Endothelial cell (in vitro differentiated cells): ENCODE measurements at places on chromosomes 6 and 20. TPM values are rescaled to one million over a fixed set of nuclear protein-coding genes. Genes with fewer than 3 reads are reported as not detected.

DNA sequence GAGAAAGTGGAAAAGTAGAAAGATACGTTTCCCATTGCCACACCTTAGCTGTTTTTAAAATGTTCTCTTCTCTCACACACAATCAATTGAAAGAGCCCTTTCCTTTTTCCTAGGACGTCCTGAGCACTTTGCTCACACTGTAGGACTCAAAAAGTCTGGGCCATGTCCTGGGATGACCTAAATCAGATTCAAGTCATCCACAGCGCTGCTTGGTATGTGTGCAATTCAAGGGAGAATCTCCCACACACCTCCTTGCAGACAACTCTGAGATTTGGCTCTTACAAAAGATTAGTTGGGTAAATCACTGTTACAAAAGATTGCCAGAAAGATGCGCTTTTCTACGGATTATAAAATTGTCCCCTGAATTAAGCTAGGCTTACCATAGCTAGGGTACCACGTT, 130.1 kb downstream of the RNASET2 start:
- no peak for DNase-seq
- H3K36me3 ChIP-seq = no peaks in the 10 kb centered on the region
- no peaks in the 10 kb centered on the region for H3K27me3 ChIP-seq
- no peak overlapping the region for H3K4me3 ChIP-seq
- H3K27ac ChIP-seq = no peak overlapping the region

GRCh38 chr6:4698901-4699659, 77.1 kb upstream of the CDYL start:
- no peak for DNase-seq
- peaks cover 2% of the 10 kb centered on the region for H3K27me3 ChIP-seq
- H3K36me3 ChIP-seq = no peaks in the 10 kb centered on the region
- no peak overlapping the region for H3K4me3 ChIP-seq

DNA sequence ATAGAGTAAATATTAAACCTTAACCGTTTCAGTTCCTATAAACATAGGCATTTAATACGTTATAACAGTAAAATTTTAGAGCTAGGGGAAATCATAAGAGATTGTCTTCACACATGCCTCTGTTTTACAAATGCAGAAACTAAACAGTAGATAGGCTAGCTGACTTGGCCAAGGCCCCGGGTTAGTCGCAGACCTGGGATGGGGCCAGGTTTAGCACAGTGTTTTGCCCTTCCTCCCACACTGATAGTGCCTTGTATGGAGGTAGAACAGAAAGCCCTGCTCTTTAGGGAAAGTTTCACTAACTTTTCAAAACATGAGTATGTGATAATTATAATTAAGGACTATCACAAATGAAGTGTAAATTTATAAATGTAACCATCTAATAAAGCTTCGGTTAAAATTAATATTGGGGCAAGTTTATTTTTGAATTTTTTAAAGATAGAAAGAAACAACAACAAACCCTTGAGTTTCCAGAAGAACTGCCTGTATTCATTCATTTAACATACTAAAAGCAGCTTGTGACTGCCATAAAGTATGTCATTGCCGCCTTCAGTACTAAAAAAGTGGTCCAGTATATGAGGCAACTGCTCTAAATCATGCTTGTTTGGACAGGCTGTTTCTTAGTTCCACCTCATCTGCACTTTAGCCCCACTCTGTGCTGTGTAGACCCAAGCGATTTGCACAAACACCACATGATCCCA, 62.5 kb upstream of the LOC128125822 start:
- H3K4me1 ChIP-seq = no peaks in the 10 kb centered on the region
- H3K27me3 ChIP-seq = peaks cover 2% of the 10 kb centered on the region
- no peak for DNase-seq
- H3K4me3 ChIP-seq = no peak overlapping the region
- H3K27ac ChIP-seq = no peak overlapping the region

DNA sequence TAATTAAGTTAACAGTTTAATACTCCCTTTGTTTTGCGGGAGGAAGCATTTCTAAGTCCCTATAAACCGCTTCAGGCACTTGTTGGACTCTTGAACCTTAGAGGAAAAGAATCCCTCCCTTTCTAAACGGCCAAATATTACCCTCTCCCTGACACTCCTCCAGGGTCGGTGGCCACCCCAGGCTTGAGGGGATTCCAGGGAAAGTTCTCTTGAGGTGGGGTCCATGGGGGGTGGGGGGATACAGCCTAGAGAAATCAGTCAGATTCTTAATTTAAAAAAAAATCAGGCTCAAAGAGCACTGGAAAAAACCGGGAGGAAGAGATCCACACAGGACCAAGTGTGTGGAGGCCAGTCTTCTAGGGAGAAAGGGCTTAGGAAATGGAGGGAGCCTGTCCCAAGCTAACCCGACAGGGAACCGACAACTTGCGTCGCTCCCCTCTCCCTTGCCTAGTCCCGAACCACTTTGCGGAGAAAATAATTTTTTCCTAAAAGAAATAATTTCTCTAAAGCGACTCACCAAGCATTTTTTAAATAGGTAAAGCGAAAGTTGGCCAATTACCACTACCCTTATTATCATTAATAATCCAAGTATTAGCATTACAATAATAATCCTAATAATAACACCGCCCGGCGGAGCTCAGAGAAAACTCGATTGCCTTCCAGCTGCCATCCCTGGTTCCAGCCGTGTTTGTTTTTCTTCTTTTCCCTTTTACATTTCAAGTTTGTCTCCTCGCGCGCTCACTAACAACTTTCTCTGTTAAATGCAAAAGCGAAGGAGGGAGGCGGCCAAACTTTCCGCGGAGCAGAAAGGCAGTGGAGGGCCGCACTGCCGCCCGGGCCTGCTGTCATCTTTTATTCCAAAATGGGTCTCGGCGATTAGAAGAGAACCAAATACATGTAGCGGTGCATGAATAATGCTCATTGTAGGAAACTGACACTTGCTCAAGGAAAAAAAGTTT, 4.8 kb downstream of the NR2E1 start:
- DNase-seq = no peak
- H3K4me1 ChIP-seq = peaks cover 25% of the 10 kb centered on the region
- peaks cover 39% of the 10 kb centered on the region for H3K27me3 ChIP-seq
- no peak overlapping the region for H3K4me3 ChIP-seq

- H3K27me3 ChIP-seq = peaks cover 3% of the 10 kb centered on the region
- peaks cover 25% of the 10 kb centered on the region for H3K4me1 ChIP-seq
- no peak overlapping the region for H3K4me3 ChIP-seq
- DNase-seq = no peak
Measured at GRCh38 chr6:3022765-3023662, 23.3 kb downstream of the NQO2 start.

GRCh38 chr20:10282979-10283456, 64.4 kb downstream of the SNAP25 start:
- no peaks in the 10 kb centered on the region for H3K36me3 ChIP-seq
- no peak for DNase-seq
- no peaks in the 10 kb centered on the region for H3K27me3 ChIP-seq
- no peak overlapping the region for H3K27ac ChIP-seq
- no peak overlapping the region for H3K4me3 ChIP-seq

- H3K36me3 ChIP-seq = peaks cover 5% of the 10 kb centered on the region
- no peak overlapping the region for H3K27ac ChIP-seq
- peaks cover 3% of the 10 kb centered on the region for H3K4me1 ChIP-seq
Measured at GRCh38 chr20:58478141-58478805, 36.9 kb downstream of the APCDD1L start.

DNA sequence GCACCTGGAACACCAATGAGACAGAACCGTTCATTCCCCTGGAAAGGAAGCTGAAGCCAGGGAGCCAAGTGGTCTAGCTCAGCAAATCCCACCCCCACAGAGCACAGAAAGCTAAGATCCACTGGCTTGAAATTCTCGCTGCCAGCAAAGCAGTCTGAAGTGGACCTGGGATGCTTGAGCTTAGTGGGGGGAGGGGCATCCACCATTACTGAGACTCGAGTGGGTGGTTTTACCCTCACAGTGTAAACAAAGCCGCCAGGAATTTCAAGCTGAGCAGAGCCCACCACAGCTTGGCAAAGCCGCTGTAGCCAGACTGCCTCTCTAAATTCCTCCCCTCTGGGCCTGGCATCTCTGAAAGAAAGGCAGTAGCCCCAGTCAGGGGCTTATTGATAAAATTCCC, 53.1 kb downstream of the KIF16B start:
- no peak for DNase-seq
- peaks cover 16% of the 10 kb centered on the region for H3K4me1 ChIP-seq
- H3K36me3 ChIP-seq = peaks cover 5% of the 10 kb centered on the region
- H3K4me3 ChIP-seq = no peak overlapping the region
- no peaks in the 10 kb centered on the region for H3K27me3 ChIP-seq
- H3K27ac ChIP-seq = no peak overlapping the region

DNA sequence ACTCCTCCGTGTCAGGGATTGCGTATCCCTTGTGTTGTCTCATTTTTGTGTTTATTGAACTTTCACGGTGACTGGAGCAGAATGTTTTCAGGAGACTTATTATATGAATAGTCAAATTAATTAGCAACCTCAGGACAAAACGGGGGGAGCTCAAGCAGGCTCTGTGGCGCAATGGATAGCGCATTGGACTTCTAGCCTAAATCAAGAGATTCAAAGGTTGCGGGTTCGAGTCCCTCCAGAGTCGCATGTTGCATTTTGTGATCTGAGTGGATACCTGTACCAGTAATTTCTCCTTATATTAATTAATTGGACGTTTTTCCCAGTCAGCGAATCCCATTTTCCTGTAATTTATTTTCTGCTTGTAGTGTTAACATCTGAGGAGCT, 89.1 kb upstream of the ZNF184 start:
- peaks cover 10% of the 10 kb centered on the region for H3K4me1 ChIP-seq
- H3K27me3 ChIP-seq = peaks cover 12% of the 10 kb centered on the region
- H3K36me3 ChIP-seq = no peaks in the 10 kb centered on the region
- H3K27ac ChIP-seq = no peak overlapping the region
- no peak overlapping the region for H3K4me3 ChIP-seq
- DNase-seq = no peak

GRCh38 chr20:32528905-32529670, 56.0 kb downstream of the NOL4L start:
- H3K4me3 ChIP-seq = no peak overlapping the region
- H3K27ac ChIP-seq = no peak overlapping the region
- no peaks in the 10 kb centered on the region for H3K27me3 ChIP-seq

- peaks cover 19% of the 10 kb centered on the region for H3K36me3 ChIP-seq
- peaks cover 8% of the 10 kb centered on the region for H3K4me1 ChIP-seq
- peak; percentile 16 for DNase-seq
- H3K27me3 ChIP-seq = peaks cover 6% of the 10 kb centered on the region
Measured at GRCh38 chr20:45080867-45081624, 19.9 kb downstream of the KCNS1 start.

- peaks cover 2% of the 10 kb centered on the region for H3K27me3 ChIP-seq
- H3K4me3 ChIP-seq = no peak overlapping the region
- no peak overlapping the region for H3K27ac ChIP-seq
- peaks cover 10% of the 10 kb centered on the region for H3K4me1 ChIP-seq
Measured at GRCh38 chr6:52284131-52284459, 447 bp downstream of the MCM3 start.

- no peak for DNase-seq
- H3K27ac ChIP-seq = no peak overlapping the region
- H3K36me3 ChIP-seq = no peaks in the 10 kb centered on the region
- no peak overlapping the region for H3K4me3 ChIP-seq
Measured at GRCh38 chr6:149896491-149896890, 1.4 kb downstream of the RAET1E start.

GRCh38 chr6:25447570-25447929, 168.4 kb downstream of the CARMIL1 start:
- no peaks in the 10 kb centered on the region for H3K27me3 ChIP-seq
- peak overlapping the region; percentile 4 for H3K4me3 ChIP-seq
- DNase-seq = peak; percentile 38
- peaks cover 38% of the 10 kb centered on the region for H3K4me1 ChIP-seq
- H3K27ac ChIP-seq = peak overlapping the region; percentile 96

DNA sequence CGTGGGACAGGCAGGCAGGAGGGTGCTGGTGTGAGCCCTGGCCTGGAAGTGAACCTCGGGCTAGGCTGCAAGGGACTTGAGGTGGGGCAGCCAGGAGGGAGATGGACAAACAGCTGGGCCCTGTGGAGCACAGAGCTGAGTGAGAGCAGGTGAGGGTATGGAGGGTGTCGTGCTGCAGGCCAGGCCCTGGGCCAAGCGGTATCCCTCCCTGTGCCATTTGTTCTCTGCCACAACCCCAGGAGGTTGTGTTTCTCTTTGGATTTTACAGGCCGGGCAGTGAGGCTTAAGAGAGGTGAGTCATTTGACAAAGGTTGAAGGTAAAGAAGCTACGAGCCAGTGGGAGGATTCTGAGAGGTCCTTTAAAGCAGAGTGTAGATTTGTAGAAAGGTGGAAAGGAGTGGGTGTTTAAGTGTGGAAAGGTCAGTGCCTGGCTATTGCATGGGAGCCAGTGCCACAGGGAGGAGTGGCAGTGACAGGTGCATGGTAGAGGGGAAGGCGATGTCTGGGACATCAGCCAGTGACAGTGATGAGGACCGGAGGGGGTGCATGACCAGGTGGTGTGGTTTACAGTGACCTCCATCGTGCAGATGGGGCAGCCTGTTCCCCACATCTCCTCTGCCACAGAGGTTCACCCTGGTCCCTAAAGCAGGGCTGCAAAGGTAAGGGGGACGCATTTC, 39.8 kb downstream of the GMPR start:
- H3K27ac ChIP-seq = peak overlapping the region; percentile 79
- peaks cover 9% of the 10 kb centered on the region for H3K27me3 ChIP-seq
- H3K4me1 ChIP-seq = peaks cover 29% of the 10 kb centered on the region
- H3K36me3 ChIP-seq = no peaks in the 10 kb centered on the region
- DNase-seq = no peak

- H3K4me3 ChIP-seq = peak within 1 kb of the TSS; percentile 81
- H3K27ac ChIP-seq = no peak within 1 kb of the TSS
- peak; percentile 48 for DNase-seq
Measured at GRCh38 chr6:29723262-29723665, at the start of gene HLA-F. HLA-F (plus strand) TSS chr6:29723434; CDS start chr6:29723464, 30 bp downstream.

DNA sequence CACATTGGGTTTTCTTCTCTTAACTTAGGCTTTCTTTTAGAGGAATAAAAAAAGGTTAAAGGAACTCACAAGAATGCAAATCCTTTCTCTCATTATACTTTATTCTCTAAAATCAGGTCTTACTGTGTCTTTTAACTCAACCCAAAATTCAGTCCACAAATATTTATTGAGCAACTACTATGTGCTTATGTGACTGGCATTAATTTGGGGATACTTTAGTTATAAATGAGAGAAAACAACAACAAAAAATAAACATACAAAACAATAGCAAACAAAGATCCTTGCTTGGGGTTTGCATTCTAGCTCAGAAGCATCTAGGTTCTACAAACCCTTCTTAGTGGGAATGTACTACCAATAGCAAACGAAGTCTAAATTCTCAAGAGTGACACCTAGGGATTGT, 266.2 kb downstream of the UTRN start:
- H3K36me3 ChIP-seq = peaks cover 18% of the 10 kb centered on the region
- DNase-seq = no peak
- peaks cover 1% of the 10 kb centered on the region for H3K27me3 ChIP-seq

GRCh38 chr6:29992807-29993206, 50.5 kb downstream of the HLA-A start:
- H3K4me3 ChIP-seq = no peak overlapping the region
- H3K27me3 ChIP-seq = peaks cover 16% of the 10 kb centered on the region
- H3K4me1 ChIP-seq = peaks cover 3% of the 10 kb centered on the region
- no peak for DNase-seq
- H3K36me3 ChIP-seq = peaks cover 4% of the 10 kb centered on the region

GRCh38 chr20:20211988-20212518, 155.9 kb upstream of the INSM1 start:
- H3K36me3 ChIP-seq = peaks cover 4% of the 10 kb centered on the region
- no peak overlapping the region for H3K27ac ChIP-seq
- H3K4me1 ChIP-seq = peaks cover 9% of the 10 kb centered on the region
- DNase-seq = no peak

PSMB1 gene
- total RNA-seq = 165 TPM

NKAIN2 gene
- total RNA-seq = 9.5 TPM

SPACA1 gene
- not detected for total RNA-seq

TBC1D32 gene
- total RNA-seq = 12.2 TPM

TGM3 gene
- total RNA-seq = not detected

SF3B5 gene
- total RNA-seq = 113 TPM

ME1 gene
- 13.4 TPM for total RNA-seq

KIF25 gene
- total RNA-seq = not detected

SYCP2 gene
- total RNA-seq = 2.1 TPM

OR2B6 gene
- total RNA-seq = not detected
